Putamen (tissue), 1 donor: ENCODE measurements at places on chromosomes 7 and 10.

GRCh38 chr7:45066409-45066808 is 22.4 kb downstream of the NACAD start:
- no peak for DNase-seq

DNA sequence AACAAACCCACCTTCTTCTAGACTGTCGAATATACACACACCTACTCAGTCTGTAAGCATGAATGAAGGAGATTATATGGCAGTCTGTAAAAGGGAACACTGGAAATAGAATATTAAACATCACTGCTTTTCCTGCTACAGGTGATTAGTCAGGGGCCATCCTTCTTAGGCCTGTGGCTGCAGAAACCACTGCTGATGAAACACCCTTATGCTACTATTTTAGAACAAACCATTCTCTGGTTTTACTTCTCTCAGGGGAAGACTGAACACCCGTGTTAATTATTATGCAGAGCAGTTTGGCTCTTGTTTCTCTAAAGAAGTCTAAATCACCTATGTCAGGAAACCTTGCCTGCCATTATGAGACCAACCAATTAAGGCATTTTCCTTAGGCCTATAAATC is 351.1 kb upstream of the KLF6 start:
- no peak for DNase-seq

DNA sequence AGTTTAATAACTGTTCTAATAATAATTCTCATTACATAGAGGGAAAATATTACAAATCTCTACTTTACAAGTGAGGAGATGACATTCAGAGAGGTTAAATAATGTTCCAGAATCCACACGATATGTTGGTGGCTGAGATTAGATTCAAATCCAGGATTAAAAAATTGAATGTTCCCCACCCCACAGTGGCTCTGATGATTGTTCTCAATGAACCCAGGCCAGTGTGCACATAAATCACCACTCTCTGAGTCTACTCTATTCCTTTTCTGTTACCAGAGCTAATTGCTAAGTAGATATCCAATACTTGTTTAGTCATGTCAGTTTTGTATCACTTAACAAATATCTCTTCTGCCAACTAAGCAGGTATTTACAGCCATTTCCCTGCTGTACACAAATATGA is 281.0 kb downstream of the ABCA13 start:
- no peak for DNase-seq

- peak; percentile 40 for DNase-seq
Observed at GRCh38 chr7:15783987-15784693, 97.7 kb upstream of the MEOX2 start.

- DNase-seq, result no peak
Observed at GRCh38 chr10:76002262-76002854, 570.9 kb downstream of the LRMDA start.

- DNase-seq, result no peak
Observed at GRCh38 chr10:62852961-62853702, 37.0 kb upstream of the EGR2 start.

DNA sequence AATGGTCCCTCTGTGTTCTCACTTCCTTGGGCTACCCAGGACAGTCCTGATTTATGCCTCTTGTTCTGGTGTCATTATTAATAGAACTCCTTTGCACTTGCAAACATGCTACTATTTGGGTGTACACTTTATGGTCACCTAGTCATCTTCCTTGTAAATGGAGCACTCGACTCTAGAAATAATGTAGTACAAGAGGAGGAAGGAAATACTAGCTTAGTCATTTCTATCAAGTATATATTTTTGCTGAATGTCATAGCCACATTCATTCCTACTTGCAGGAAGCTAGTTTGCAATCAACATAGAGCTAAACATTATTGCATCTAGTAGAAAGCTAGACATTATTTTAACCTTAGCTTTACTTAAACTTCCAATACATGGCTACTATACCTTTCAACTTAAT is 335.3 kb downstream of the MAGI2 start:
- DNase-seq, result no peak

- no peak for DNase-seq
Observed at GRCh38 chr7:153158149-153158548, 398.6 kb downstream of the ACTR3B start.

DNA sequence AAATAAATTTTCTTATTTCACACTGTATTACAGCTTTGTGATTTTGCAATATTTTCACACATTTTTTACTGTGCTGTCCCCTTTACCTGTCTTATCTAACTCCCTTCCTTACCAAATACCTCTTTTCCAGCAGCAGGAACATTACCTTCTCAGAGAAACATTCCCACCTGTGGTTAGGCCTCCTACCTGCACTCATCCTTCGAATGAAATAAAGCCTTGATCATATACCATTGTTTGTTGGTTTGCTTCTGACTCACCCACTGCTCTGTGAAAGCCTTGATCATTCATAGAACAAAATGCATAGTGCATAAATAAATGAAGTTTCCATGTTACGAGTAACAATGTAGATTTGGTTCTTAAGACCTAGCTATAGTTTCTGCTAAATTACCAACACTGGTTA is 256.3 kb downstream of the ARL4A start:
- no peak for DNase-seq

DNA sequence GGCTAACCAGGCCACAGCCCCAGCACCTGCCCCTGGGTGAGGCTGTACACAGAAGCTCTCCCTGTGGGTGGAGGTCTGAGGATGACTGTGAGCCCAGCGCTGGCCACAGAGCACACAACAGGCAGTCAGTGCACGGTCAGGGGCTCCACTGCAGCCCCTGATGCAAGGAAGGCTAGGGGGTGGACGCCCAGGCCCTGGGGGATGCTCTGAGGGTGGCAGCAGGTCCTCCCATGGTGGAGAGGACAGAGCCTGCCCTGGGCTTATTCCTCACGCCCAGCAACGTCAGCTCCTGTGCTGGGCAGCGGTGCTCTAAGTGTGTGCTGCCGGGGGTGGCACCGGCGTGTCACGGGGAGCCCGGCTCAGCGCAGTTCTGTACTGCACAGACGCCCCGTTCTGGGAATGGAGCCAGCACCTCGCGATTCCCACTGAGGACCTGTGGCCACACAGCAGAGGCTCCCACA is 223.2 kb downstream of the MAD1L1 start:
- DNase-seq, result no peak

GRCh38 chr10:124559372-124560132 is 97.9 kb downstream of the LHPP start:
- DNase-seq, result no peak

DNA sequence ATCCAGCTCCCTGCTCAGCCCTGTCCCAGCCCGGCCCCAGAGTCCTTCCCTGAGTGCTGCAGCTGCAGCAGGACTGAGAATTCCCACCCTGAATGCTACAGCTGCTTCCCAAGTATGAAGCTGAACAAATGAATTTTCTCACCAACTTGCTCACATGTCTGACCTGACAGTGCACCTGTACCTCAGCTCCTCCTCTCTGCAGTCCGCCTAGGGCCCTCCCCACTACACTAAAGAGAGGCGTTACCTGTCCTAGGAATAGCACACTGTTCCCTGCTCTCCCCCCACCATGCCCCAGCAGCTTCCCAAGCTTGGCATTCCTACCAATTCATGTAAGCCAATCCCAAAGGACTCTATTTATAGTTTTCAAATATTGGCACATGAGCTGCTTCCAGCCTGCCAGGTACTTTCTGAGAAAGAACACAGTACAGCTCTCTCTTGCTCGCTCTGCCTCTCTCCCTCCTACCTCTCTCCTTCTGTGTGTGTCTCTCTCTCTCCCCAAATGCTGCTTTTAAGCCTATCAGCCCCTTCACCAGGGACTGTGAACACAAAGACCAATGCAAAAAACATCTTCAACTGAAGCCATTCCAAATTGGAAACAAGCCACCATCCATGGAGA is 400.1 kb downstream of the TNS3 start:
- peak; percentile 42 for DNase-seq

- no peak for DNase-seq
Observed at GRCh38 chr10:132849546-132850031, 63.6 kb upstream of the NKX6-2 start.

GRCh38 chr7:20470726-20471125 is 140.0 kb downstream of the ITGB8 start:
- no peak for DNase-seq

GRCh38 chr7:28702171-28702570 is 256.0 kb downstream of the TRIL start:
- no peak for DNase-seq

GRCh38 chr10:50541921-50542320 is 81.8 kb downstream of the SGMS1 start:
- DNase-seq, result no peak

- DNase-seq, result no peak
Observed at GRCh38 chr7:102927312-102927933, 14.6 kb downstream of the LRRC17 start.

DNA sequence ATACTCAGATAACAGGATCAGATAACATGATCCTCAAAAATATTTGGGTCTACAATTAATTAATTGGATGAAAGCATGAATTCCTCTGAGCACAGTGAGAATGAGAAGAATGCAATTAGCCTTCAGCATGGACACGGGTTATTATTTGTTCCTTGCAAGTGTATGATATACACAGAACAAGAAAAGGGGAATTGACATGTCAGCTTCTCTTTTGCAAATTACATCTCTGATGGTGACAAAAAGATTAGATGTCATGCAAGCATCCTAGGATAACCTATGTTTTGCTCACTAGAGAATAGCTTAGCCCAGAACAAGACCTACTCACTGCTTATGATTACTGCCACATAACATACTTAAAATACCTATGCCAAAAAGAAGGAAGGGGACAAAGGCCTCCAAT is 120.3 kb downstream of the ABLIM1 start:
- DNase-seq, result no peak

DNA sequence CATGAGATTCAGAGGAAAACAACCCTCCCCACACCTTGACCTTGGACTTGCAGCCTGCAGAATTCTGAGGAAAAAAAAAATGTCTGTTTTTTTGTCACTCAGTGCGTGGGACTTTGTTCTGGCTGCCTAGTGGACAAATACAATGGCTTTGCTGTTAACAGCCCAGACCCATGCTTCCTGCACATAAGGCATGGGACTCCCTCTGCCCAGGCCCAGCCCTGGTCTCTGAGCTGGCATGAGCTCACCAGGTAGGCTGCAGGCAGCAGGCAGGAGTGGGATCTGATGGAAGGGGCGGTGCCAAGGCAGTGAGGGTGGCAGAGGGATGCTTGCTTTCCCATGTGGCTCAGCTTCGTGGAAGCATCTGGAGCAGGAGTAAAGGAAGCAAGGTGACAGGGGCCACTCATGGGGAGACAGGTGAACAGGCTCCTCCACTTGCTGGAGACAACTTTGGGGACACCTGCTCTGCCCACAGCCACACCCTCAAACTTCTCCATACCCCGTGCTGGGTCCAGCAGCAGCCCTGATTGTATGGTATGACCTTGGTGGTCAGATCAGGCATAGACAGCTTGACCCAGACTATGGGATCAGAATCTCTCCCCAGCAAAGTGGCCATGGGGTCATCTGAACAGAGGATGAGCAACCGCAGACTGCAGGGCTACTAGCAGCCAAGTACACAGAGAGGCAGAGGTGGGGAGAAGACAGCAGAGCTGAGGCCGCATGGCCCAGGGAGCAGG is 27.0 kb downstream of the ANXA8 start:
- DNase-seq, result no peak

- DNase-seq, result no peak
Observed at GRCh38 chr10:19724287-19724686, 91.9 kb upstream of the PLXDC2 start.

DNA sequence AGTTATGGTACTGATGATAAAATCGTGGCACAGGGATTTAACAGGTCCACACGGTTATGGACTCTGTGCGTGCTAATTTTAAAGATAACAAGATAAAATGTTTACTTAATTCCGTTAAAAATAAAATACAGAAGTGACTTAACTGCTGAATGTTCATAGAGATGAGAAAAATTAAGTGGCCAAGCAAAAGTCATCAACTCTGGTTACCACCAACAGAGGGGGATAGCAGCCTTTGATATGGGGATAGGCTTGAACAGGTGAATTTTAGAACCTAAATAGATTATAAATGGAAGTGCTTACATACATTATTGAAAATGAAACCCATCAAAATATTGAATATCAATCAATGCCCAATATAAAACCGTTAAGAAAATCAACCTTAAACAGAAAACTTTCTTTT is 245.0 kb downstream of the WDR37 start:
- no peak for DNase-seq

- no peak for DNase-seq
Observed at GRCh38 chr7:37052705-37053104, 328.4 kb upstream of the AOAH start.

- no peak for DNase-seq
Observed at GRCh38 chr10:36232935-36233334, 590.8 kb upstream of the FZD8 start.

DNA sequence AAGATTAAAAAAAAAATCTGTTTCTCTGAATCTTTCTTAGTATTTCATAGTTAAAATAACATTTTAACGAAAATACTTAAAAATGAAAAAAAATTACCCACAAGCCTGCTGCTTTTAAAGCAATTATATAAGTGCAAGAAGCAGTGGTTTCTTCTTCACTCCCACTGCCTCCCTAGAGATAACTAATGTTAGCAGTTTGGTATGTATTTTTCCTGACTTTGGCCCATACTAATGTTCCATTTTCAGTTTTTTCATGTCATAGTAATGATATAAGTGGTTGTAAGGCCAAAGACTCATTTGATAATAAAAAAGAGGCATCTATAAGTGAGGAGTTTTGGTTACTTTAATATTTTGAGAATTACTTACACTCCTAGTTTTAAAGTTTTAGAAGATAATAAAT is 24.3 kb upstream of the LAMB1 start:
- DNase-seq, result no peak
